ENCODE measurements at places on chromosomes 13 and 19. TPM values are rescaled to one million over a fixed set of nuclear protein-coding genes. Genes with fewer than 3 reads are reported as not detected.

The ZNF134 gene
- 8.4 TPM for total RNA-seq

The C19orf38 gene
- 4.0 TPM for total RNA-seq

The SH2D3A gene
- 15.0 TPM for total RNA-seq

The TEX26 gene
- not detected for total RNA-seq

The EXOC3L2 gene
- total RNA-seq: not detected

The KANK2 gene
- total RNA-seq: 3.9 TPM

The SYDE1 gene
- 1.6 TPM for total RNA-seq

DNA sequence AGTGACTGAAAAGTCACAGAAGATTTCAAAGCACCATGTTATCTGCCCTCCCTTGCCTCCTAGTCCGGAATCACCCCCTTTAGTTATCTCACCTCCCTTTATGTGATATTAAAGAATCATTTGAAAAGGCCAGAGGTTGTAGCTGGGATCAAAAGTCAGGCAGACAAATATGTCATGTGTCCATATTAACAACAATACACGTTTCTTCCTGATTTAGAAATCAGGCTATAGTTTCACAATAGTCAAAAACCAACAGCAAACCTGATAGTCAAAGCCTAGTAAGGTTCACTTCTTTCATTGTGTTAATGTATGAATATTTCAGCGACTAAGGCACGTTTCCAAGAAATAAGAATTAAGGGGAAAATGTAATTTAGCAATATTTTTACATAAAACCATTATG lies 326.7 kb downstream of the ITGBL1 start:
- no peaks in the 10 kb centered on the region for H3K4me1 ChIP-seq
- H3K27ac ChIP-seq: no peak overlapping the region
- no peak overlapping the region for H3K4me3 ChIP-seq
- no peak for DNase-seq

- peaks cover 13% of the 10 kb centered on the region for H3K27me3 ChIP-seq
- peaks cover 12% of the 10 kb centered on the region for H3K4me1 ChIP-seq
- H3K4me3 ChIP-seq: no peak overlapping the region
- DNase-seq: no peak
- no peak overlapping the region for H3K27ac ChIP-seq
Measured at GRCh38 chr19:40592170-40592569, 9.0 kb upstream of the LTBP4 start.

- peaks cover 11% of the 10 kb centered on the region for H3K36me3 ChIP-seq
- no peaks in the 10 kb centered on the region for H3K27me3 ChIP-seq
- H3K4me1 ChIP-seq: peaks cover 12% of the 10 kb centered on the region
- no peak for DNase-seq
- peak overlapping the region; percentile 22 for H3K27ac ChIP-seq
- no peak overlapping the region for H3K4me3 ChIP-seq
Measured at GRCh38 chr19:4388337-4389063, 11.8 kb downstream of the SH3GL1 start.

DNA sequence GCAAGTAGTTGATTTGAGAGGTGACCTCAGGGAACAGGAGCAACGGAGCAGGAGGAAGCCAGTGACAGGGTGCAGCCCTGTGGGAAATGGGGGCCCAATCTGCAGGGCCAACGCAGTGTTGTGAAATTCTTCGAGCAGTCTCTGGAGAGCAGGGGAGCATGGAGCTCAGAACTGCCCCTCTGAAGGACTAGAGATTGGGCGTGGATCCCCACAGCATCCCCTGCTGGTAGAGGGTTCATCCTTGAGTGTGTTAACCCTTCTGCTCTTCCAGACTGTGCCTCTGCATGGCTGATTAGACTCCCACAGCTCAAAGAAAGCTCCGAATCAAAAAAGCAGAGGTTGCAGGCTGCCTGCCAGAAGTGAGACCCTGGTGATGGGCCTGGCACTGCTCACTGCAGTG lies 77.9 kb upstream of the UQCRFS1 start:
- no peak overlapping the region for H3K27ac ChIP-seq
- no peaks in the 10 kb centered on the region for H3K4me1 ChIP-seq
- DNase-seq: no peak
- peaks cover 3% of the 10 kb centered on the region for H3K27me3 ChIP-seq

DNA sequence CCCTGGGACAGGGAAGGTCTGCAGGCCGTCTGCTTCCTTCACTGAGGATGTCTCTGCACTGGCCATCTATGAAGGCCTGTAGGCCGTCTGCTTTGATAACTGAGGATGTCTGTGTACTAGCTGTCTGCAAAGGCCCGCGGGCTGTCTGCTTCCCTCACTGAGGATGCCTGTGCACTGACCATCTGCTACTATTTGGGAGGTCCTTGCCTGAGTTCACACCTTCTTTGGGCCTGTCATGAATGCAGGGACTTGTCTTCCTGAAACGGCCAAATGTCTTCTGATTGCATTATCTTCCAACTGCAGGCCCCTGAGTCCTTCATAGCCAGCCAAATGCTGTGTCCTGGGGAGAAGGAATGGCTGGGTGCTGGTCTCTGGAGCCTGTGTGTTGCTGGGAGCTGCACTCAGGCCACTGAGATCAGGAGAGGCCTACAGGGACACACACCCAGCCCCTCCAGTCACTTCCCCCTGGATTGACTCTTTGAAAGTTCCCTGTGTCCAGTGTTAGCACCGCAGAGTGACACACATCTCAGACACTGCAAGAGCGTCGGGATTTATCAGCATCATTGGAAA lies 72.9 kb downstream of the TEX29 start:
- H3K4me3 ChIP-seq: no peak overlapping the region
- H3K27ac ChIP-seq: no peak overlapping the region
- H3K36me3 ChIP-seq: no peaks in the 10 kb centered on the region
- H3K4me1 ChIP-seq: no peaks in the 10 kb centered on the region

DNA sequence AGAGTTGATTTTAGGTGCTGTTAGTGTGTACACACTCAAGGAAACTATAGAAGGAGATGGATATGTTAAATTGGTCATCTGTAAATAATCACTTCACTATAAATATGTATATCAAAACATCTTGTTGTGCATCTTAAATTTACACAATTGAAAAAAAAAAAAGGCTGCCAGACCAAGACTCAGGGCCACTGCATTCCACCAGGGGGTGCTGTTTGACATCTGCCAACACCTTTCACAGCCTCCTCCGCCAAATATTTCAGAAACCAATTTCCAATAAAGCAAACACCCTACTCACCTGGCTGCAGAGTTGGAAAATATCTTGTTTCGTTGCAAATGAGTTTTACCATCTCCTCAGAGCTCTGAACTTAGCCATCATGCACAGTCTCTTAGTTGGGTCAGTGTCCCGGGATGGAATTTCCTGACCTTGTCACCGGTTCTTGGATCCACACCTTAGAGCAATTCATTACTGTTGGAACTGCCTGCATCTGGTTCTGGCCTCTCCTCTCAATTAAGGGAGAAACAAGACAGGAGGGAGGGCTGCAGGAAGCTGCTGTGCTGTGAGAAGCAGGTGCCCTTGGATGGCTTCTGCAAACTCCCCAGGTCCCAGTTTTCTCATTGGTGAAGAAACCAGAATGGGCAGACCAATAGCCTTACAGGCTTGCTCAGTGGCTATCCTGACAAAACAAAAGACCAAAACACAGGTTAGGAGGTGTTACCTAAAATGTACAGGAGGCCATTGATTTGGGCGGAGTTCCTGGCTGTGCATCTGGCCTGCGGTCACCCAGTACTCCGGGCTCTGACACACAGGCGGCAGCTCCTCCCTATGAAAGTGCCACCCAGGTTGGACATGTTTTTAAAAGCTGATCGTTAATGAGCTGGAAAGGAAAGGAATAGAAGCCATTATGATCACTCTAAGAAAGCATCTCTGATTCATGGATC lies 746.6 kb downstream of the UQCRFS1 start:
- peak; percentile 52 for DNase-seq
- peaks cover 75% of the 10 kb centered on the region for H3K4me1 ChIP-seq
- H3K27ac ChIP-seq: peak overlapping the region; percentile 68

- peaks cover 4% of the 10 kb centered on the region for H3K36me3 ChIP-seq
- peaks cover 3% of the 10 kb centered on the region for H3K4me1 ChIP-seq
- no peaks in the 10 kb centered on the region for H3K27me3 ChIP-seq
- no peak for DNase-seq
Measured at GRCh38 chr19:58354478-58355030, 1.3 kb upstream of the A1BG start.

GRCh38 chr13:66492479-66492878 lies 737.7 kb downstream of the PCDH9 start:
- no peaks in the 10 kb centered on the region for H3K4me1 ChIP-seq
- H3K27me3 ChIP-seq: no peaks in the 10 kb centered on the region
- no peaks in the 10 kb centered on the region for H3K36me3 ChIP-seq
- no peak for DNase-seq
- no peak overlapping the region for H3K27ac ChIP-seq

DNA sequence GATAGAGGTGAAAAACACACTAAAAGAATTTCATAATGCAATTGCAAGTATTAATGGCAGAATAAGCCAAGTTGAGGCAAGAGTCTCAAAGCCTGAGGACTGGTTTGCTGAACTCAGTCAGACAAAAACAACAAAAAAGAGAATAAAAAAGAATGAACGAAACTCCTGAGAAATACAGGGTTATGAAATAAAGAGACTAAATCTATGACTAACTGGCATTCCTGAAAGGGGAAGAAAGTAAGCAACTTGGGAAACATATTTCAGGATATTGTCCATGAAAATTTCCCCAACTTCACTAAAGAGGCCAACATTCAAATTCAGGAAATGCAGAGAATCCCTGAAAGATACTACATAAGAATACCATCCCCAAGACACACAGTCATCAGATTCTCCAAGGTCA lies 47.8 kb downstream of the UBL3 start:
- no peak overlapping the region for H3K27ac ChIP-seq
- H3K27me3 ChIP-seq: peaks cover 4% of the 10 kb centered on the region
- peaks cover 1% of the 10 kb centered on the region for H3K4me1 ChIP-seq
- H3K4me3 ChIP-seq: no peak overlapping the region

DNA sequence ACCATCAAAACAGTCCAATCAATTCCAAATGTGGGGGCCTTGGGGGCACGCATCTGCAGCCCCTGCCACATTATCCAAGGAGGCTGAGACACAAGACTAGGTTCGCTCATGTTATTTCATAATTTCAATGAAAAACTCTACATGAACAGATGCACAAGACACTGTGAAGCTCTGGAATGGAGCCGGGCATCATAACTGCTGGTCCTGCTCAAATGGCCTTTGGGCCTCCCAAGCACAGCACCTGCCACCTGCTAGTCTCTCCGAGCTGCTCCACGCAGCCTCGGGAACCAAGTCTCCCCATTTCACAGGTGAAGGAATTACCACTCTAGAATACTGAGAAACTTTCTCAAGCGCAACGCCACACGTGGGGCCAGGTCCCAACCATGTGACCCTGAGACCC lies 16.9 kb downstream of the CARS2 start:
- H3K4me1 ChIP-seq: no peaks in the 10 kb centered on the region
- H3K27me3 ChIP-seq: no peaks in the 10 kb centered on the region
- H3K4me3 ChIP-seq: no peak overlapping the region
- no peak overlapping the region for H3K27ac ChIP-seq
- no peak for DNase-seq

DNA sequence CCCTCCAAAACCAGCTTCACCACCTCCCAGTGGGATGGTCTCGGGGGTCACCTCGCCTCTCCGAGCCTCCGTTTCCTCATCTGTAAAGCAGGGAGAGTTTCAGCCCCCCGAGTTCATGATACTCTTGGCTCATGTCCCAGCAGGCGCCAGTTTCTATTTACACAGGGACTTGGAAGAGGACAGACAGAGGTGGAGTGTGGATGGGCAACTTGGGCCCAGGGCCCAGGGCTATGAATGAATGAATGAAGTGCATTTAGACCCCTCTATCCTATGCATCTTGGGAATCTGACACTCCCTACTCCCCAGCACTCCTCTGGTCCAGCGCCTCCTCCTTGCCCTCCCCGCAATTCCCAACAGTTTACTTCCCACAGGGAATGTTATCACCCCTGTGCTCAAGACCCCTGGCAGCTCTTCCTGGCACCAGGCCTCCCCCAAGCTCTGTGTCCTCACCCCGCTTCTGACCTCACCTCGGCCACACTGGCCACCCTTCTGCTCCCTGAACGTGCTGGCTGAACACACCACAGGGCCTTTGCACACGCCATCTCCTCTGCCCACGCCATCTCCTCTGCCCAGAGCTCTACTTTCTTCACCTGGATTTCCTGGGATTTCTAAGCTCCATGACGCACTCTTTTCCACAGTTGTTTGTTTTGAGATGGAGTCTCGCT lies 4.9 kb upstream of the C2CD4C start:
- H3K27me3 ChIP-seq: peaks cover 6% of the 10 kb centered on the region
- no peak overlapping the region for H3K27ac ChIP-seq
- H3K4me3 ChIP-seq: no peak overlapping the region
- peaks cover 5% of the 10 kb centered on the region for H3K4me1 ChIP-seq
- no peaks in the 10 kb centered on the region for H3K36me3 ChIP-seq
- no peak for DNase-seq

DNA sequence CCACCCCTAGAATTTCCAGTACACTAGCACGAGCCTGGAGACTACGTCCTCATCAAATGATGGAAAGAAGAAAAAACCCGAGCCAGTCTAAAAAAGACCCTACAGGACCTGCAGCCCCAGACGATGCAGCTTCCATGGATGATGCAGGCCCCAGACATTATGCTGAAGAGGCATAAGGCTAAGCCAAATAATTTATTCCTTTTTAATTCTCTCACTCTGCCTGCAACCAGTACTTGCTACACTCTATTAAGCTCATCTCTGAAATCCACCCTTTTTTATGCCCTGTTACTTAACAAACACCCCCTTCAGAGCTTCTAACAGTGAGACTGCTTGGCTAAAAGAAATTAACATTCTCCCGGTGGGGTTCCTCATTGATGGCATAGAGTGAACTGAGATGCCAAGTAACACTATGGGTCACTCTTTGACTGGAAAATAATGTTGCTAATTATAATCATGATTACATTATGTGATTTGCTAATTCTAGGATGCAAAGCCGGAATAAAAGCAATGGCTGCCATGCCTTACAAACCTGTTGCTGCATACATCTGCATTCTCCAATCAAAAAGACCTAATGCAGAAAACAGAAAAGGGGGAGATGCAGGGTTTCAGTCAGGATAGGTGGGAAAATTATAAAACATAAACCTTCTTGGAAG lies 1462.4 kb downstream of the UQCRFS1 start:
- H3K27me3 ChIP-seq: no peaks in the 10 kb centered on the region
- H3K4me1 ChIP-seq: no peaks in the 10 kb centered on the region
- H3K27ac ChIP-seq: no peak overlapping the region
- no peaks in the 10 kb centered on the region for H3K36me3 ChIP-seq
- no peak for DNase-seq

- no peaks in the 10 kb centered on the region for H3K27me3 ChIP-seq
- no peak overlapping the region for H3K4me3 ChIP-seq
- no peak overlapping the region for H3K27ac ChIP-seq
- H3K36me3 ChIP-seq: peaks cover 81% of the 10 kb centered on the region
- DNase-seq: no peak
- no peaks in the 10 kb centered on the region for H3K4me1 ChIP-seq
Measured at GRCh38 chr19:53381376-53381775, 13.6 kb upstream of the ZNF765 start.

GRCh38 chr13:88932950-88933349 lies 1261.8 kb downstream of the SLITRK5 start:
- no peaks in the 10 kb centered on the region for H3K36me3 ChIP-seq
- DNase-seq: no peak

DNA sequence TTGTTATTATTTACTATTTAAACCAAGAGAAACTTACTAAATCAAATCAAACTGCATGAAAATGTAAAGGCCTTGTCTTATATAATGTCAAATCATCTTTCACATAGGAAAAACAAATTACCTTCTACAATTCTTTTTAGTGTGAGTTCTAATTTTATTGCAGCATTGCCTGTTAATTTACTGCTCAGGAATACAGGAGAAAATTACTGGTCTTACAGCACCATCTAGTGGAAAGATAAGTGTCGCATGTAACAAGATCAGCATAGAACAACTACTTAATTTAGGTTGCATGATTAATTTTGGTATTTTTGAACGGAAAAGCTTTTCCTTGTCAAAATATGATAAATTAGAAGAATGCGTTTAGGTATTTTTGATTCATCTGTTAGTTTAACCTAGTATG lies 502.7 kb downstream of the UQCRFS1 start:
- no peak overlapping the region for H3K4me3 ChIP-seq
- H3K27ac ChIP-seq: no peak overlapping the region
- H3K27me3 ChIP-seq: no peaks in the 10 kb centered on the region
